ENCODE measurements at places on chromosomes 1 and 21. TPM values are rescaled to one million over a fixed set of nuclear protein-coding genes. Genes with fewer than 3 reads are reported as not detected.

The TMEM269 gene
- total RNA-seq: 0.06 TPM

The IL10 gene
- total RNA-seq: 4.8 TPM

The SH2D2A gene
- total RNA-seq: 0.83 TPM

The GNAT2 gene
- total RNA-seq: not detected

The ZC3H12A gene
- 23.5 TPM for total RNA-seq

- H3K4me1 ChIP-seq: no peaks in the 10 kb centered on the region
- no peak for DNase-seq
- H3K4me3 ChIP-seq: no peak overlapping the region
- no peak overlapping the region for H3K27ac ChIP-seq
- no peaks in the 10 kb centered on the region for H3K36me3 ChIP-seq
These were observed 216.8 kb downstream of the CTH start for GRCh38 chr1:70627910-70628309.

DNA sequence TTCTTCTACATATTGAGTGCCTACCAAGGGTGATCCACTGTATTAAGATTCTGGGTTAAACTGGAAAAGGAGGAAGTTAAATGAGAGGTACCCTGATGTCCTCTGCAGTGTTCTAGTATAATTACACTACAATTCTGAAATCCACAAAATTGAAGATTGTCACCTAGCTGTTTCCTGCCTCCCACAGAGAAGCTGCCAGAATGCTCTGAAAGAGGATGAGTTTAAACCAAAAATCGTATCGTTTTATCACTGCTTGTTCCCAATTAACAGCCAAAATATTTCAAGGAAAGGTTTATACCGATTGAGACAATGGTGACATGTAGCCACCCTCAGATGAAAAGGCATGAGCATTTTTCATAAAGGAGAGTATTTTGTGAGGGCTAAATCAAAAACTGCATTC lies 28.0 kb downstream of the TIAM1 start:
- H3K27me3 ChIP-seq: no peaks in the 10 kb centered on the region
- no peaks in the 10 kb centered on the region for H3K4me1 ChIP-seq
- H3K36me3 ChIP-seq: no peaks in the 10 kb centered on the region
- no peak for DNase-seq
- no peak overlapping the region for H3K27ac ChIP-seq

DNA sequence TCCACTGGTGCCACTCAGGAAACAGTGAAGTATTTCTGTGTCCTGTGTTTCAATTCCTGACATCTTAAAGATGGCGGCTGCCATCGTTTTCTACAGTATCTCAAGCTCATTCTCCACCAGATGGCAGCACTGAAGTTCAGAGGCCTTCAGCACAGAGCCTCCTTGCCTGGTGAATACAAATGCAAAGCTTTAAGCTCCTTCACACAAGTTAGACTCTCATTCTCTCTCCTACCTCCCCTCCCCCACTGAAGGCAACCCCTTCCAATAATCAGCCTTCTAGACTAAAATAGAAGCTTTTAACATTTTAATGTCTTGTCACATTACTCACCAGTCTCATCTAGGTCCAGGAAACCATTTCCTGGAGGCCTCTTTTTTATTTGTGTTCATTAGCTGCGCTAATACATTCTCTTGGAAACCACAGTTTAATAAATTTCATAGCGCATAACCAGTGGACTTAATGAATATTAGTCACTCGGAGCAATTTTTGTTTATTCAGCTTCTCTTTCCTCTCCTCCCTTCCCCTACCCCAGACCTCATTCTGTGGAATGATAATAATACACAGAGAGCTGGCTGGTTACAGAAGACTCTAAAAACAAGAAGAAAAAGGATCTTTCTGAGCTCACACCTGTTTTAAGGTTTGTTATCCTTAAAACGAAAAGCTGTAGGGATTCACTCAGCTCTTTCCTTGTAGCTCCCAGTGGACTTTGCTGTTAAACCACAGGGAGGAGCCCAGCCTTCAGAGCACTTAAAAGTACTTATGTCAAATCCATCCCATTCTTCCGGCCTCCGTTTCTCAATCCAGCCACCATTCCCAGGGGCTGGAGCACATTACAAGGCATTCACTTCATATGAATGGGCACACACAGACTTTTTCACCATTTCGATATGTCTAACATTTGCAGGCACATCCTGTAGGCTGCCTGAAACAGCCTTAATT lies 384.9 kb downstream of the HLX start:
- no peaks in the 10 kb centered on the region for H3K27me3 ChIP-seq
- peaks cover 6% of the 10 kb centered on the region for H3K4me1 ChIP-seq
- no peaks in the 10 kb centered on the region for H3K36me3 ChIP-seq
- no peak for DNase-seq

- peak overlapping the region; percentile 75 for H3K4me3 ChIP-seq
- no peaks in the 10 kb centered on the region for H3K36me3 ChIP-seq
- DNase-seq: no peak
- no peaks in the 10 kb centered on the region for H3K27me3 ChIP-seq
- peaks cover 20% of the 10 kb centered on the region for H3K4me1 ChIP-seq
These were observed 21.9 kb downstream of the LRRC8D start for GRCh38 chr1:89842567-89843272.

- DNase-seq: no peak
- no peaks in the 10 kb centered on the region for H3K36me3 ChIP-seq
- no peak overlapping the region for H3K4me3 ChIP-seq
These were observed 23.2 kb upstream of the PRDX6 start for GRCh38 chr1:173453982-173454381.

DNA sequence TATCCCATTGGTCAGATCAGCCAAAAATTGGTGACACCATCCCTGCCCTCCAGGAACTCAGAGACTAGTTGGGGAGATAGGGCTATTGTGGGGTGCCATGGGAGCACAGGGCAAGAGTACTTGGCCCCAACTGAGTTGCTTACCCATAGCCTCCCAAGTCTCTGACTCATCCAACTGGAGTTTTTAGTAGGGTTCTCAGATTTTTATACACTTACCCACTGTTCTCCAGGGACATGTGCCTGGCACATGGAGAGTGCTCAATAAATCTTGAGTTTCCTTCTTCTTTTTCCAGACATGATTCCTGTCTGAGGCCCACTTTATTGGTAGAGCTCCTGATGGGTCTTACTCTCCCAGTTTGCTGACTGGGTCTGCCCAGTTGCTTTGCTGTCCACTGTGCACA lies 56.7 kb downstream of the OVGP1 start:
- H3K27me3 ChIP-seq: no peaks in the 10 kb centered on the region
- H3K4me1 ChIP-seq: no peaks in the 10 kb centered on the region
- DNase-seq: no peak
- H3K36me3 ChIP-seq: no peaks in the 10 kb centered on the region
- H3K27ac ChIP-seq: no peak overlapping the region
- no peak overlapping the region for H3K4me3 ChIP-seq

GRCh38 chr21:34690041-34690792 lies 21.4 kb downstream of the CLIC6 start:
- H3K27me3 ChIP-seq: peaks cover 9% of the 10 kb centered on the region
- no peak overlapping the region for H3K4me3 ChIP-seq
- no peaks in the 10 kb centered on the region for H3K4me1 ChIP-seq
- H3K36me3 ChIP-seq: no peaks in the 10 kb centered on the region

DNA sequence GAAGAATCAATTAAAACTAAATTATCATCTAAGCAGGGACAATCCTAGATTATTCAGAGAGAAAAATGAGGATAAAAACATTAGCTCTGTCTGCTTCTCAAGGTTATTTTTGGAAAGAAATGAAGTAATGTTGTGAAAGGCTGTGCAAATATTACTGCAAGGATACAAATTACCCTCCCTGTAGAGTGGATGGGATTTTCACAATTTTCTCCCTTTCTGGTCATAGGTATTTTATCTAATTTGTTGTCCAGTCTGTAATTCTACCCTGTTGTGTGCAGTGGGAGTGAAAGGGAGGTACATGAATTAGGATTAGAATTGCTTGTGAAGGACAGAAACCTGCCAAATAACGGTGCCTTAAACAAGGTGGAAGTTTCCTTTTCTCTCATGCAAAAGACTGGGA lies 54.7 kb downstream of the MAP3K7CL start:
- no peaks in the 10 kb centered on the region for H3K36me3 ChIP-seq
- no peak overlapping the region for H3K4me3 ChIP-seq
- no peaks in the 10 kb centered on the region for H3K27me3 ChIP-seq
- H3K4me1 ChIP-seq: peaks cover 17% of the 10 kb centered on the region

DNA sequence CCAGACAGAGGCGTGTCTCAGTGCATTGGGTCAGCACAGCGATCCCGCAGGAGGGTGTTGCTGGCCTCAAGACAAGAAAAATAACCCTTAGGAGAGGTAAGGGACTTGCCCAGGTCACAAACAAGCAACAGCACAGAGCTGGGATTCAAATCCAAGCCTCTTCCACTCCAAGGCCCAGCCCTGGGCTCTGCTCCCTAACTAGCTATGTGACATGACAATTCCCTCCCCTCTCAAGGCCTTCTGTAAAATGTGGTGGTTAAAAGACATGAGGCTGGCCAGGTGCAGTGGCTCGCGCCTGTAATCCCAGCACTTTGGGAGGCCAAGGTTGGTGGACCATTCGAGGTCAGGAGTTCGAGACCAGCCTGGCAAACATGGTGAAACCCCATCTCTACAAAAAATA lies 28.1 kb upstream of the LAPTM5 start:
- peaks cover 28% of the 10 kb centered on the region for H3K27me3 ChIP-seq
- no peak for DNase-seq
- no peaks in the 10 kb centered on the region for H3K36me3 ChIP-seq

DNA sequence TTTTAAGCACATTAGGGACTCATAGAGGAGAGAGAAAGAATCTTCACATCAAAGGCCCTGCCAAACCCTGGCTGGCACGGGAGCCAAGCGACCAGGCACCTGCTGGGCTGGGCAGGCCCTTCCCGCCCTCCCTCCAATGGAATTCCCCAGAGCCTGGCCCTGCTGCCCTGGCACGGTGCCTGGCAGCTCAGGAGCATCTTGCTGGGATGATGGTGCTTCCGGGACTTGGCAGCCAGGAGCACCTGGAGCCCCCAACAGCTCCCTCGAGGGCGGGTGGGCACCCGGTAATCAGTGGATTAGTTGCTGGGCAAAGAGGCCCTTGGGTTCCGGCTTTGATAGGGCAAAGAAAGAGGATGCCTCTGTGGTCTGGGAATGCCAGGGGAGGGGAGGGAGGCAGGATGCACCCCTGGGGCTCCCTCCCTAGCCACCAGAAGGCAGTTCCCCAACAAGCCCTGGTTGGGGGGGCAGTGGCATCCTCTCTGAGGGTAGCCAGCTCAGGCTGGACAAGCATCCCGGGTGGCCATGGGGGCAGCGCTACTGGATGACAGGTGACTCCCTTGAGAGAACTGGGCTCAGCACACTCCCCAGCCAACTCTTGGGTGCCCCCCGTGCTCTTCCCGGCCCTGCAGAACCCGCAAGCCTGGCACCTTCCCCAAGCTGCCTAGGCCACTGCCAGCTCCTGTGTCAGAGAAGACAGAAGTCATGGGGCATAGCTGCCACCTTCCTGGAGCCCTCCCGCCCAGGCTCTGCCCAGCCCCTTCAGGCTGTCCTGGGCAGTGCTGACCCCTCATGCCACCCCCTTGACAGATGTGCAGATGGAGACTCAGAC lies 26.4 kb downstream of the KRTAP10-1 start:
- no peak for DNase-seq
- H3K36me3 ChIP-seq: no peaks in the 10 kb centered on the region
- H3K27ac ChIP-seq: no peak overlapping the region
- no peaks in the 10 kb centered on the region for H3K27me3 ChIP-seq
- H3K4me1 ChIP-seq: peaks cover 8% of the 10 kb centered on the region
- H3K4me3 ChIP-seq: no peak overlapping the region

DNA sequence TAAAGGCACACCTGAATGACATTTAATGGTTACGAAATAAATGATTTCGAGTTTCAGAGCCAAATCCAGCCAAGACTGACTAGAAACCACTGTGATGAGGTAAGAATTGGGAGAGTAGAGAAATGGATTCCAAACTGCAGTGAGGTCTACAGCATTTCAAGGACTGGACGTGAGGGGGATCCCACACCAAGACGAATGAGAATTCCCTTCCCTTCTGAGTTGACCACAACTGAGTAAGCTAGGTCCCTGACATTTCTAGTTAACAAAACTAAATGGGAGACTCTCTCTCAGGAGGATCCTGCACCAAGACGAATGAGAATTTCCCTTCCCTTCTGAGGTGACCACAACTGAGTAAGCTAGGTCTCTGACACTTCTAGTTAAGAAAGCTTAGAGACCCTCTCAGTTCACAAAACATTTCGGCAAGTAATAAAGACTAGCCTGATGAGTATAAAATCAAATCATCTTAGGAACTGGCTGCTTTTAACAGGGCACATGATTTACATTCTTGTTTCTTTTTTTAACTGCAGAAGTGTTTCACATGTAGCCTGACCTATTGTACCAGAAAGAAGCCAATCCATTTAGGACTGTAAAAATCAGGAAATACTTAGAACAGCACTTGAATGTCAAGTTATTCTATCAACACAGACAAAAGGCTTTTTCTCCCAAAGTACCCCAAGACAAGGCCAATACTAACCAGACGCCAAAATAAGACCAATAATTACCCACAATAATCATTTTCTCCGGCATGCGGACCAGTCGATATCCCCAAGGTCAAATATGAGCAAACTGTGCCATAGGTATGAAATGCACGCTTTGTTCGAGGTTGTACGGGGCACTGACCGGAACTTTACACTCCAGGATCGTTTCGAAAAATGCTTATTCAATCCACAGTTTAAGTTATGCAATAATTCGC lies 1.4 kb upstream of the SPATA1 start:
- peak overlapping the region; percentile 79 for H3K4me3 ChIP-seq
- peaks cover 3% of the 10 kb centered on the region for H3K36me3 ChIP-seq
- DNase-seq: no peak
- H3K27me3 ChIP-seq: no peaks in the 10 kb centered on the region

DNA sequence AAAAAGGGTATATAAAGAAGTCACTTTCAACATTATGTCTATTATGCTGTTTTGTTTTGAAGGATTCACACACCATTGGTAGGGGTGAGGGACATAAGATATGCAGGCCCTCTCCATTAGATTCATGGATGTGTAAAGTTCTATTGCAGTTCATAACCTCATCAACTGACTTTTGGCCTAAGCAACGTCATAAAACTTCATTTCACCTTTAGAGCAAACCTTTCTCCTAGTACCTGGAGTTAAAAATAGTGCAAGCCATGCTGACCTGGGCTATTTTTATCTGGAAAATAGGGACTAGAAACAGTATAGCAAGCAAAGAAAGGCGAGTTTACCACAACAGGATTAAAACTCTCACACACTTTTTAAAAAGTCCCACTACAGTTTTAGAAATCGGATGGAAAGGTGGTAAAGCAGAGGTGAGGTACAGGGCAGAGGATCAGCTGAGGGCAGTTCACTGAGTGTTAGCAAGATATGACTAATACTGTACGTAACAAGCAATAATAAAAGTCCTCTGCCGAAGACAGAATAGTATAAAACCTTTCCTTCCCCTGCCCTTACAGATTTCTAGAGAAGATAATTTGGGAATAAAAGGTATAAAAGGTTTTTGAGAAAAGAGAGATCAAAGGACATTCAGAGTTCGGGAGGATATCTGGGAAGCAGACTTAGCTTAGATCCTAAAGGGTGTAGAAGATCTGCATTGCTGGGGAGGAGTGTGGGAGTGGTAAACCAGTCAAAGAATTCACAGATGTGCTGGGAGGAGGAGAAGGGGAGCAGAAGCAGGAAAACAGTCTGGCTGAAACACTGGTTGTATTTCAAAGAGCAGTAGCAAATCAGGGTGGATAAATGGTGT lies 14.3 kb downstream of the EGLN1 start:
- peaks cover 3% of the 10 kb centered on the region for H3K27me3 ChIP-seq
- H3K27ac ChIP-seq: peak overlapping the region; percentile 7
- peaks cover 73% of the 10 kb centered on the region for H3K4me1 ChIP-seq
- H3K36me3 ChIP-seq: no peaks in the 10 kb centered on the region
- no peak overlapping the region for H3K4me3 ChIP-seq
- DNase-seq: no peak

GRCh38 chr1:153345187-153346076 lies 3.2 kb downstream of the PGLYRP4 start:
- no peak overlapping the region for H3K4me3 ChIP-seq
- no peaks in the 10 kb centered on the region for H3K27me3 ChIP-seq
- DNase-seq: peak; percentile 75
- H3K36me3 ChIP-seq: no peaks in the 10 kb centered on the region
- no peaks in the 10 kb centered on the region for H3K4me1 ChIP-seq
- no peak overlapping the region for H3K27ac ChIP-seq

Measured in esophagus muscularis mucosa (tissue), 4 donors.